ENCODE measurements at places on chromosomes 1 and 21.

- DNase-seq, result no peak
Observed at GRCh38 chr1:217274927-217275654, 355.8 kb downstream of the GPATCH2 start.

DNA sequence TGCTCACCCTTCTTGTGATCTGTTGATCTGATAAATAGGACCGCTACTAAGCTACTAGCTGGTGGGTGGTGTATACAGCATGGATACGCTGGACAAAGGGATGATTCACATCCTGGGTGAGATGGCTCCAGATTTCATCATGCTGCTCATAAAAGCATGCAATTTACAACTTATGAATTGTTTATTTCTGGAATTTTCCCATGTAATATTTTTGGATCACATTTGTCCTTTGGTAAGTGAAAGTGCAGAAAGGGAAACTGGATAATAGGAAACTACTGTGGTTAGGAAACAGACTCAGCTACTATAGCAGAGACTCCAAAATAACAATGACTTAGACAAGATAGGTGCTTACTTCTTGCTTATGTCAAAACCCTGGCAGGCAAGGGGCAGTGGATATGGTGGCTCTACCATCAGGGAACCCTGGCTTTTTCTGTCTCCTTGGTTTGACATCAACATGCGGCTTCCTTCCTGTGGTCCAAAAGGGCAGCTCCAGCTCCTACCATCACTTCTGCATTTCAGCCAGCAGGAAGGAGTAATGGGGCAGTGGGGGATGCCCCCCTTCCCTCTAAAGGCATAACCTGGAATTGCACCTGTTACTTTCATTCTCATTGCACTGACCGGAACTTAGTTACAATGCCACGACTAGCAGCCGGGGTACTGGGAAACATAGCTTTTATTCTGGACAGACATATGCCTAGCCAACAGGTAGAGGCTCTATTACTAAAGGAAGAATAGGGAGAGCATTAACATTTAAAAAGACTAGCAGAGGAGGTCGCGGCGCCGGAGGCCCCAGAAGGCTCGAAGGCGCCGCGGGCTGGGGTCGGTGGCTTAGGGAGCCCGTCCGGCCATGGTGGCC, 13.8 kb upstream of the AK2 start:
- DNase-seq, result peak; percentile 37

GRCh38 chr1:37400466-37401225, 73.7 kb upstream of the ZC3H12A start:
- no peak for DNase-seq

DNA sequence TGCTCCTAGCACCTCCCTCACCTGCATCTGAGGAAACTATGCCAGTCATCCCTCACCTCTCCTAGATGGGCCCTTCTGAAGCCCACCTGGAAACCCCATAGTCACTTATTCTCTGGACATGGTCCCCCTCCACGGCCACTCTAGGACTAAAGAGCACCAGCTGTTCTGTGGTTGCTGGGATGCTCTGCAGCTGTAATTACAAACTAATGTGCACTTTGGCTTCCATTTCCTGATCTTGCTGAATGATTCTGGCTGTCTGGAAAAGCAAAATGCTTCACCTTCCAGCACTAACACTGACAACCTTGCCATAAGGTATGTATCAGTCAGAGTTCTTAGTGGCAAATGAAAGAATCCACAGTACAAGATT, 48.7 kb upstream of the PSEN2 start:
- DNase-seq, result no peak

DNA sequence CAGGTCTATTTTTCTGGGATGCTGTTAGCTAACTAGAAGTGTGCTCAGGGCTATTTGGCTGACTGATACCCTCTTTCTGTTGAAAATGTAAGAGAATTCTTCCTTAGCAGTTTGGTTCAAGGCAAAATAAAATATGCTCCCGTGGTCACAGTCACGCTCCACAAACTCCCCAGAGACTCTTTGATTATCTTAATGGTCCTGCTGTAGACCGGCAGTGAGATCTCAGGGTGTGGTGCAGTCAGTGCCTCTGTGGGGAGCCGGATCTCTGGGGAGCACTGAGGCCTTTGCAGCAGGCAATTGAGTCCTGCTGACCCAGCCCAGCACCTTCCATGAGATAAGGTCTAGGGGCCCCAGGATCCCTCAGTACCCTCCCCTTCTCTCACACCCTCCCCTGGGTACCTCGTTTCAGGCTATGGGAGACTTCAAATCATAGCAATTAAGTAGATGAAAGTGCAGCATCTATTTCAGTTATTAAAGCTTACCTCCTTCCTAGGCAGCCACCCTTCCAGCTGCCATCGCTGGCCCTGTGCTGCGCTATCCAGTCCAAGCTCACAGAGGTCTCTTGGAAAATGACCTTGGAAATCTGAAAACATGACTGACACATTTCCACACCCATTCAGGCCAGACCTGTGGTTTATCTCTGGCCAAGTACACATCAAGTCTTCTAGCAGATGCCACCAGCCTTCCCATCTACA, 98.1 kb downstream of the SEC16B start:
- no peak for DNase-seq

- DNase-seq, result no peak
Observed at GRCh38 chr1:154726896-154727753, 119.1 kb upstream of the ADAR start.

- no peak for DNase-seq
Observed at GRCh38 chr1:145784409-145784808, 39.5 kb downstream of the RNF115 start.
